ENCODE measurements at places on chromosomes 7 and 10.

DNA sequence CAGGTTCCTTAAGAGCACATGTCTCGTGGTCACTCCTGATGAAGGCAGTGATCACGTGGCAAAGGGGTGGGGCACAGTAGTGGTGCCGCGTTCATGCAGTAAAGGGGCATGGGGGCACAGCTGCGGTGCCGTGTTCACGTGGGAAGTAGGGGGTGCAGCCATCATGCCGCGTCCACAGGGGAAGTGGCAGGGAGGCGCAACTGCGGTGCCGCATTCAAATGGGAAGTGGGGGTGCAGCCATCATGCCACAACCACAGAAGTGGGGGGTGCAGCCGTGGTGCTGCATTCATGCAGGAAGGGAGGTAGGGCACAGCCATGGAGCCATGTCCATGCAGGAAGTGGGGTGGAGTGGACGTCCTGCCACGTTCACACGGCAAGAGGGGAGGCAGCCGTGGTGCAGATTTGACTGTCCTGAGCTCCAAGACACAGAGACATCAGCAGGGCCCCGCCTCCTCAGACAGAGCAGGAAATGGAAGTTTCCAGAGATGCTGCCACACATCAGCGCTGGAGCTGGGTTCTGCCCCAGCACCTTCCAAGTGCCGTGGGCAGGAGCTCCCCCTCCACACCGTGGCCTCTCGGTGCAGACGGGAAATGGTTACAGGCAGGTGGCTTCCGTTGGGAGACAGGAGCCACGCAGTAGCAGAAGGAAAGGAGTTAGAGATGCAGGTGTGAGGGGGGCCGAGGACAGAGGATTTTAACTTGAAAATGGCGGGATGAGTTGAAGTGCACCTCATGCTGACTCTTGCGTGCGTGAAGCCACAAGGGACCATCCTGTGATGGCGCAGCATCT lies 95.0 kb upstream of the DDC start:
- no peak for DNase-seq

GRCh38 chr10:70265032-70265689 lies 18.6 kb downstream of the NPFFR1 start:
- DNase-seq: no peak

GRCh38 chr10:61981460-61981859 lies 80.0 kb downstream of the ARID5B start:
- no peak for DNase-seq

DNA sequence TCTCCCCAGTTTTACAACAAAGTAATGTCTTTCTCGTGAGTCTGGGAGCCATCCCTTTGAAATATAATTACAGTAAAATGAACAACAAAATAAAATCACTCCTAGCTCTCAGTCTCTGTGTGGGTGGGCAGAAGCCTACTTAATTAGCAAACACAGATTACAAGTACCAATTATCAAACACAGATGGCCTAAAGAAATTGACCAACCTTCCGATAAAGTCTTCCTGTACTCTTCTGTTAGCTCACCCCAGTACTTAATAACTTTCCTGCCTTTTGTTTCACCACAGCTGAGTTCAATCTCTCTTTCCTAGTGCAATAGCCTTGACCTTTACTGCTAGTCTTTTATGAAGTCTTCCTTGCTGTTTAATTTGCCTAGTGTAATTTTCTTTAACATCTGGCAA lies 719.2 kb upstream of the MBL2 start:
- no peak for DNase-seq

GRCh38 chr10:63355682-63356081 lies 110.1 kb downstream of the JMJD1C start:
- DNase-seq: no peak

- DNase-seq: no peak
Observed at GRCh38 chr7:124412531-124412930, 353.1 kb downstream of the GPR37 start.

- DNase-seq: no peak
Observed at GRCh38 chr7:57370066-57370738, 79.8 kb upstream of the ZNF716 start.

- no peak for DNase-seq
Observed at GRCh38 chr7:99457650-99458493, 8.1 kb downstream of the ATP5MF start.

DNA sequence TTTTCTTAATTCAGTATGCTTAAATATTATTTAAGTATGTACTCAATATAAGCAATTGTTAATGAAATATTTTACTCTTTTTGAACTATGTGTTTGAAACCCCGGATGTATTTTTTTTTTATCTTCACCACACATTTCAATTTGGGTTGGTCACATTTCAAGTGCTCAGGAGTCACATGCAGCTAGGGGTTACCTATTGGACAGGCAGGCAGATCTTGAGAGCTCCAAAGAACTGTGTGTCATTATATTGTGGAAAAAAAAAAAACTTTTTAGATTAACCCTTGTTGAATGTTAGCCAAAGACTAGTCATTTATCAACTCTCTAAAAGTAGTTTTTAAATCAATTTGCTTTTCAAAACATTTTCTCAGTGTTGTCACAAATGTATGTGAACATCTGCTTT lies 37.2 kb downstream of the IKZF1 start:
- no peak for DNase-seq

- DNase-seq: no peak
Observed at GRCh38 chr7:135748770-135749169, at the start of gene FAM180A. TSS of gene FAM180A (minus strand) at chr7:135748813. CDS start at chr7:135748580, 233 bp downstream.

DNA sequence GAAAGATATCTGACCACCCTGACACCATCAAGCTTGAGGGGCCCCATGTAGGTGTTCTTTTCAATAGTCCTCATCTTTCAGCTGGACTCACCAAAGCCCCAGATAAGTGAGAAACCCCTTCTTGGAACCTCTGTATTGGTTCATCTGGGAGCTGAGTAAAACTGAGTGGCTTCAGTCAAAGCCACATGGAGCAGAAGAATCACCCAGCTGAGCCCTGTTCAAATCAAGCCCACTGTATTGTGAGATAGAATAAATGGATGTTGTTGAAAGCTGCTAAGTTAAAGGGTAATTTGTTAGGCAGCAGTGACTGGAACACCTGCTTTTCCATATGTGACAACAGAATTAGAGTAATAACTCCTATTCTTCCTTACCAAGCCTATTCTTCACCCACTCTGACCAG lies 64.8 kb upstream of the SDK1 start:
- DNase-seq: no peak

DNA sequence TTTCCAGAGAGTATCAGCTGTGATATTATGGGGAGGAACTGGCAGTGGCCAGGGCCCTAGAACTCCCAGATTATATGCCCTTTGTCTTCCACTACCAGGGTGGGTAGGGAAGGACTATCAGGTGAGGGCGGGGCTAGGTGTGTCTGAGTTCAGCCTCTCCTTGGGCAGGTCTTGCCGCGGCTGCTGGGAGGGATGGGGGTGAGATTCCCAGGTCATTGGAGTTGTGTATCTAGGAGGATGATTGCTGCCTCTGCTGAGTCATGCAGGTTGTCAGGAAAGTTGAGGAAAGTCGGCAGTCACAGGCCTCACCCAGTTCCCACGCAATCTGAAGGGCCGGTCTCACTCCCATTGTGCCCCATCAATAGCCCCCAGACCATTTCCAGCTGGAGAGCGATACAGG lies 185.2 kb downstream of the DKK1 start:
- no peak for DNase-seq

DNA sequence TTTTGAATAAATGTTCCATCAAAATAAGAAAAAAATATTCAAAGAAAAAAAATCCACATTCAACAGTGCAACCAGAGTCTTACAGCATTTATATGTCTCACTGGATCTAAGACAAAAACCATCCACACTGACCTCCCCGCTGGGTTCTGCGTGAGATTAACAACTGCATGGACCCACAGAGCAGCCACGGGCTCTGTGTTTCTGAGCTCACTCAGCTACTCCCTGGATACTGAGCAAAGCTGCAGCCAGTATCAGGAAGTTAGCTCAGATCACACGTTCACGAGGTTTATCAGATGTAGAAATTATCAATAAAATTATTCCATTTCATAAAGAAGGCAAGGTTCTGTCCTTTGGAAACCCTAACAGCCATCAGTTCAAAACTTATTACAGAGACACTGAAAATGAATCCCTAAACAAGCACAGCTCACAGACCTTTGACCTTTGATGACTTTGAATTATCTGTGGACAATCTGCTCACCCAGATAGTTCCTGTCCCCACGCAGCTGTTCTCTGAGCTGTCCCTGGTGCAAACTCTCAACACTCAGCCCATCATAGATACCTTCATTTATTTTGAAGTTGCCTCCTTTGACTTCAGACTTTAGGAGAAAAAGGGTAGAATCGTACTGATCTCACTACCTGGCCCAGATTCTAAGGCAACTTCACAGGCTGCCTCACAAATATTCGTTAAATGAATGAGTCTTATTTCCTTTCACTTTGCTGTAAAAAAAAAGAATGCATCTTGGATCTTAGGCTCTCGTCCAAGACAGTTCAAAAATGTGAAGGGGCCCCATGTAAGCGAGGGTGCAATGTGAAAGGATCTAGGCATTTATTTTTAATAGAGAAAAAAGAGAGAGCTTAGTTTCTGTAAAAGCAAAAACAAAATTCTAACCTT lies 67.7 kb upstream of the SVIL start:
- DNase-seq: no peak

- DNase-seq: no peak
Observed at GRCh38 chr10:112159469-112159868, 24.1 kb downstream of the GPAM start.

DNA sequence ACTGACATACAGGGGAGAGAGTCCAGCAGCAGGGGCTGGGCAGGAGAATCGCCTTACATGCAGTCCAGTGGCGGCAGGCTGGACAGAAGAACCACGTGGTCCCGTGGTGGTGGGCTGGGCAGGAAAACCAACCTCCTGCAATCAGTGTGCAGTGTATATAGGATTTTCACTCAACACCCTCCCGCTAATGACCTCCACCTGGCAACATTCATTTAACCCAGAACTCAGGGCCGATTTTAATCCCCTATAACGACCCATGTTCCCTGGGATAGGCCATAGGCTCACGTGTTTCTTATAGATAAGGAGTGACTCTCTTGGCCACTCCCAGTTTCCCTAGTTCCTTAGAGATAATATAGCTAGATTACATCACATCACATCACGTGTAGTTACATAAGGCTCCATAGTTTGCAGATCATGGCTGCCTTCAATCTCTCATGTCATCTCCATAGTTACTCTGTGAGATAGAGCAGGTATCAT lies 19.4 kb downstream of the MTURN start:
- no peak for DNase-seq

Measured in NCI-H1436 treated with DMSO at 0.1 percent for 48 hours (cell line).